ENCODE measurements at places on chromosomes 3 and 15.

- no peak for DNase-seq
Measured at GRCh38 chr3:63029921-63030320, 154.7 kb upstream of the CADPS start.

GRCh38 chr15:72197460-72198355 is at the start of gene GRAMD2A:
Gene GRAMD2A, minus strand, starts transcription at chr15:72197787.
- DNase-seq, result no peak

DNA sequence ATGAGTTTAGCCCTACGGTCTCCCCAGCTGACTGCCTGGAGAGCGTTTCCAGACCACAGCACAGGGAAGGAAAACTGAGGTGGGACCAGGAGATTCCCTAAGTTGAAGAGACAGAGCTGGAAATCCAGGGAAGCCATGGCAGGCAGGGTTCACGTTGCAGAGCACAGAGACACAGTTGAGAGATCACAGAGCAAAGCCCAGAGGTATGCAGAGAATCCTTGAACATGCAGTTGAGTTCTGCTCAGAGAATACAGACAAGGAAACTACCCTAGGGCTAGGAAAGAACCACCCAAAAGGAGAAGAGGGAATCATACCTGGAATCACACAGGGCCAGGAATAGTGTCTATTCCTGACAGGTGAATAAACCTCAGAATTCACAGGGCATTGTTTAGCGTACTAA is 14.3 kb downstream of the SLC28A1 start:
- no peak for DNase-seq

- DNase-seq, result no peak
Measured at GRCh38 chr15:60379185-60379524, 18.6 kb downstream of the ANXA2 start.

- DNase-seq, result no peak
Measured at GRCh38 chr15:64112904-64113303, 17.1 kb downstream of the SNX1 start.

- DNase-seq, result no peak
Measured at GRCh38 chr3:26623419-26624208, 1.0 kb downstream of the LRRC3B start.

DNA sequence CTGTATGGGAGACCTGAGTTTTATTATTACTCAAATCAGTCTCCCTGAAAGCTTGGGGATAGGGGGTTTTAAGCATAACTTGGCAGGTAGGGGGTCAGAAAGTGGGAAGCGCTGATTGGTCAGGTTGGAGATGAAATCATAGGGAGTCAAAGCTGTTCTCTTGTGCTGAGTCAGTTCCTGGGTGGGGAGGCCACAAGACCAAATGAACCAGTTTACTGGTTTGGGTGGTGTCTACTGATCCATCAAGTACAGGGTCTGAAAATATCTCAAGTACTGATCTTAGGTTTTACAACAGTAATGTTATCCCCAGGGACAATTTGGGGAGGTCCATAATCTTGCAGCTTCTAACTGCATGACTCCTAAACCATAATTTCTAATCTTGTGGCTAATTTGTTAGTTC is 17.8 kb upstream of the IQCF6 start:
- DNase-seq, result peak; percentile 44

GRCh38 chr3:108338901-108339545 is 42.7 kb downstream of the HHLA2 start:
- no peak for DNase-seq

GRCh38 chr15:93239591-93239990 is 150.6 kb upstream of the RGMA start:
- no peak for DNase-seq

- DNase-seq, result no peak
Measured at GRCh38 chr3:72574144-72574543, 274.1 kb downstream of the SHQ1 start.

DNA sequence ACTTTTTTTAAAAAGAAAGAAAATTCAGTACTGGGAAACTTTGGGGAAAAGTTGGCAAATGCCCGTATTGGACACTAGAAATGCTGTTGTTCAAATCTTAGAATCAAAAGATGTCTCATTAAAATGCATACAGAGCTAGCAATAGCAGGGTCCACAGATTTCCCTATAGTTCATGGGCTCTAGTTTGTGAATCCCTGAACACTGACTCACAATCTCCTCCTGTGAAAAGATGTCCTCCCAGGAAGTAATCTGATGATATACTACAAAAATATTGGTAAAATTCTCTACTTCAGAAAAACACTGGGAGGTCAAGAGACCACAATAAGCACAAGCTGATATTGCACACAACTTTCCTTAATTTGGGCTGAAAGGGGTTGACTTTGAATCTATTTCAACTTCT is 568.4 kb upstream of the ZNF385D start:
- DNase-seq, result no peak

GRCh38 chr3:64650096-64650622 is 37.6 kb downstream of the ADAMTS9 start:
- no peak for DNase-seq

- no peak for DNase-seq
Measured at GRCh38 chr15:84752700-84753099, 4.3 kb downstream of the ZNF592 start.

DNA sequence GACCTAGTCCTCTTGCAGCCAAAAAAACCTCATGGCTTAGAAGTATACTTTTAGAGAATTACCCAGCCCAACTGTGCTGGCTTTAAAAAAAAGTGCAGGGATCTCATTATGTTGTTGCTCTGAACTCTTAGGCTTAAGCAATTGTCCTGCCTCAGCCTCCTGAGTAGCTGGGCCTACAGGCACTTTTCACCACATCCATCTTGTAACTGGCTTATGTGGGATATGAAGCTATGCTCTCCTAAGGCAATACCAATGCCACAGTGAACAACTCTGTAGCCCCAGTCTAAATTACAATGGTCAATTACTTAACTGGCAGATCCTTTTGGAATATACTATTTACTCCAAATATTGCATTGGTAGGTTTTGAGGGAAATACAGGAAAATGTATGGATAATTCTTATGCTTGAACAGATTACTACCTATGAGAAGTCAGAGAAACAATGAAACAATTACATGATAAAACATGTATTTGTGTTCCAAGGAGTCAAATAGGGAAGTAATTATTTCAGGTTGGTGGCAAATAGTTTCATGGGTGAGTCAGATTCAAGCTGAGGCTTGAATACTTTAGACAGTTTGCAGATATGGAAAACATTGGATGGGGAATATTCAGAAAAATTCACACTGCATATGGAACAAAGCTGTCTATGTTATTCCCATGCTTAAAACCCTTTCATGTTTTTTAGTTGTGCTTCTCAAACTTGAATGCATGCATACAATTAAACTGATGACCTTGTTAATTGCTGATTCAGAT is 34.6 kb upstream of the GPR149 start:
- DNase-seq, result no peak

DNA sequence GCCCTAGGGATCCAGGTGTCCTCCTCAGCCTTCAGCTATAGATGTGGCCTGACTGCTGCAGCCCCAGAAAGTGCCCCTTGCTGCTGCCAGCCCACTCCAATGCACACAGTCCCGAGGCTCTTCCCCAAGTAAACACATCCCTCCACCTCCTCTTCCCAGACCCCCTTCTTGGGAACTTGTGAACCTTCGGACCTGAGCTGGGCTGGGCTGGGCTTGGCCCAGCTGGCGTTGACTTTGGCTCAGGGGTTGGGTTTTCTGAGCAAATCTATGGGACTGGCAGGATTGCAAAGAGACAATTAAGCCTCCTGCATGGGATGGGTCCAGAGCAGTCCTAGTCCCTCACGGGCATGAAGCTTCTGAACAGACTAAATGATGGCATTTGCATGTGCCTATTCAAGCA is 14.7 kb downstream of the VIPR1 start:
- no peak for DNase-seq

DNA sequence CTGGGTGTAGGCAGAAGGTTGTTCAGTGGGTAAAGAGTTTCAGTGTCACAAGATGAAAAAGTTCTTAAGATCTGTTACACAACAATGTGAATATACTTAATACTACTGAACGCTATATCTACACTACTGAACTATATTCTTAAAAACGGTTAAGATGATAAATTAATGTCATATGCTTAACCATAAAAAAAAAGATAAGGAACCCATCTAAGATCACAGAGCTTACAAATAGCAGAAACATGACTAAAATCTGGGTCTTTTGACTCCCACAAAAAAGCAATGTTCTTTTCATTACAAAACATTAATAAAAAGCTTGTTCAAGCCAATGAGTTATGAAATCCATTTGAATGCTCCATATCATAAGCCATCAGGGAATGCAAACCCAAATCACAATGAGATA is 34.4 kb downstream of the UBR1 start:
- DNase-seq, result no peak

GRCh38 chr3:45537970-45538640 is 56.4 kb upstream of the LIMD1 start:
- DNase-seq, result no peak

DNA sequence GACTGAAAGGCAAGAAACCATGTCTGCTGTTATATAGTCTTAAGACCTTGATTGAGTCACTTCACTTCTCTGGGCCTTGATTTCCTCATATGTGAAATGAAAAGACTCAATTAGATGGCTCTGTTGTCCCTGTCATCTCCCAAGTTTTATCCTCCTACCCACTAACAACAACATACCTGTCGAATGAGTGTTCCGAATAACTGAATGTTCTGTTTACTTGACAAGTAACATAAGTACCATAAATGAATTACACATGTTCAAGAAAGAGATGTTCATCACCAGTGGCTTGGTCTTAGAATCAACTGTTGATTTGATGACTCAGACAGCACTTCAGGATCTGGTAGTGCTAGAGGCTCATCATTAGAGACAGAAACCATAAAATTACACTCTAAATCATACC is 311.7 kb downstream of the VPS13C start:
- no peak for DNase-seq

DNA sequence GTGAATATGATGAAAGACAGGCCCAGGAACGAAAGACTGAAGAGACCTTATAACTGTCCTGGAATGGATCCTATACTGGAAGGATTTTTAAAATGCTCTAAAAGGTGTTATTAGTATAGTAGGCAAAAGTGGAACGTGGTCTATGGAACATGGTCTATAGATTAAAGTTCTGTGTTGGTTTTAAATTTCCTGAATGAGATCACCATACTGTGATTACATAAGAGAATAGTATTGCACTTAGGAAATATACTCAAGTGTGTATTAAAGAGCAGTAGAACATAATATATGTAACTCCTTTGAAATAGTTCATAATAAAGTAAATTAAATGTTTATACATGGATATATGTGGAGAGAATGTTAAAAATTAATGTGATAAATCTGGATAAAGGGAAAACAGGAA is 68.2 kb downstream of the SPRED1 start:
- DNase-seq, result no peak

- DNase-seq, result no peak
Measured at GRCh38 chr3:130654091-130654490, 92.5 kb downstream of the PIK3R4 start.

DNA sequence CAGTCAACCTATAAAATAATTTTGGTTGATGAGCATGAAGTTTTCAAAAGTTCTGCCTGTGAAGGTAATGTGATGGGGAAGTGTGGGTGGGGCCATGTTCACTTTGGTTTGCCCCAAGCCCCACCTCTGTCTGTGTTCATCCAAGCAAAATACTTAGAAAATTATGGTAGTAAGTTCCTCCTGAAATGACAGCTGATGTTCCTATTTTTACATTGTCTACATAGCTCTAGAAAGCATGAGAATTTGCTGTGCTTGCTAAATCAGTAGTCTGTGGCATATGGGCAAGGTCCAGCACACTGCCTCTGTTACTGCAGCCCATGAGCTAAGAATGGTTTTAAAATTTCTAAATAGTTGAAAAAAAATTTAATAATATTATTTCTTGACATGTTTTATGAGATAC is 21.9 kb upstream of the CP start:
- DNase-seq, result peak; percentile 33

- no peak for DNase-seq
Measured at GRCh38 chr3:56536735-56537134, 20.2 kb upstream of the CCDC66 start.

DNA sequence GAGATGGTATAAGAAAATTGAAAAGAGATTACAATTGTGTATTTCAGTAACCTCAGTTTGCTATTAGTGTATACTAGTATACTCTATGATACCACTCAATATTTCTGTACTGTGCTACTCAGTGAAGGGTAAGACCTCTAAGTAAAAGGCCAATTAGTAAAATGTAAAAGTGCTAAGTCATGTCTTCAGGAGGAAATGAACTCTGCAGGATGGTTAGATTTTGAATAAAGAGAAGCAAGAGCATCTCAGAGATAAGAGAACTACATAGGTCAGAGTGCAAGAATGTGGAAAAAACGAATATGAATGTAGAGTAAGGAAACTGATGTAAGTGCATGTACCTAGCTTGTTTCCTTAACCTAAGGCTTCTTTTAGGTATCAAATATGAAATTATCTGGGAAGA is 796.6 kb upstream of the GBE1 start:
- no peak for DNase-seq

DNA sequence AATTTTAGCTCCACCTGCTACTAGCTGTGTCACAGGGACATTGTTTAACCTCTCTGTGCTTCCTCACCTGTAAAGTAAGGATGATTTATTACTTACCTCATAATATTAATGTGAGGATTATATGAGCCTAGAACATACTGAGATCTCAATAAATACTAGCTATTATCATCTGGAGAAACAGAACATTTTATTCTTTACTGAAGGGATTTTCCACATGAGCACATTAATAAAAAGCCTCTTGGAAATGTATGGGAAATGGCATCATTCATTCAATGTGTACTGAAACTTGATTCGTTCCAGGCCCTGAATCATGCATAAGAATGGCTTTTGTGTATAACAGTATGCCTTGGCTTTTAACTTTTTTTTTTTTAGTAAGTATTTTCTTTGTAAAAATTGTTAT is 11.0 kb upstream of the CEMIP start:
- no peak for DNase-seq

GRCh38 chr15:63483521-63484371 is 20.6 kb upstream of the USP3 start:
- no peak for DNase-seq

DNA sequence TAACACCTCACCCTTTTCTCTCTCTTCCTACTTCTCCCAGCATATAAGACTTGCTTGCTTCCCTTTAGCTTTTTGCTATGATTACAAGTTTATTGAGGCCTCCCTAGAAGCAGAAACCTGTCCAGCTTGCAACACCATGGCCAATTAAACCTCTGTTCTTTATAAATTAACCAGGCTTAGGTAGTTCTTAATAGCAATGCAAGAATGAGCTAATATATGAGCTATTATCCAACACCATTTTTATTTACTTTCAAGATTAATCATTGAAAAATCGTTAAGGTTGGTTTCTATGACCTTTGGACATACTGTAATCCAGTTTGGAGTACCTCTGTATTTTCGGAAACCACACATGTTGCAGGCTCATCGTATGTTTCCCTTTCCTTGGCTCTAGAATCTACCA is 643.1 kb downstream of the ZPLD1 start:
- no peak for DNase-seq

GRCh38 chr15:101504866-101505609 is 15.5 kb upstream of the PCSK6 start:
- DNase-seq, result no peak

- DNase-seq, result no peak
Measured at GRCh38 chr3:62281726-62282125, 91.6 kb downstream of the FEZF2 start.

- DNase-seq, result peak; percentile 49
Measured at GRCh38 chr3:15291589-15292541, 40.5 kb downstream of the SH3BP5 start.

Measured in stimulated activated naive B cell treated with anti-CD40 and anti-IgM and Interleukin-4, amounts not matched to agents 10 μg/mL and 1 μg/mL and 100 μg/mL, for 72 hours (primary cell).